ENCODE measurements at places on chromosomes 12 and 14.

- no peak for DNase-seq
Observed at GRCh38 chr12:26238341-26239121, 43.2 kb downstream of the SSPN start.

- no peak for DNase-seq
Observed at GRCh38 chr14:99179506-99179905, 92.5 kb downstream of the BCL11B start.

GRCh38 chr12:79141776-79142175 is 277.2 kb downstream of the SYT1 start:
- no peak for DNase-seq

- no peak for DNase-seq
Observed at GRCh38 chr14:77306416-77306815, 14.3 kb downstream of the POMT2 start.

GRCh38 chr12:1970331-1970900 is 33.8 kb downstream of the DCP1B start:
- DNase-seq: no peak

- no peak for DNase-seq
Observed at GRCh38 chr12:91763654-91764370, 381.8 kb downstream of the BTG1 start.

DNA sequence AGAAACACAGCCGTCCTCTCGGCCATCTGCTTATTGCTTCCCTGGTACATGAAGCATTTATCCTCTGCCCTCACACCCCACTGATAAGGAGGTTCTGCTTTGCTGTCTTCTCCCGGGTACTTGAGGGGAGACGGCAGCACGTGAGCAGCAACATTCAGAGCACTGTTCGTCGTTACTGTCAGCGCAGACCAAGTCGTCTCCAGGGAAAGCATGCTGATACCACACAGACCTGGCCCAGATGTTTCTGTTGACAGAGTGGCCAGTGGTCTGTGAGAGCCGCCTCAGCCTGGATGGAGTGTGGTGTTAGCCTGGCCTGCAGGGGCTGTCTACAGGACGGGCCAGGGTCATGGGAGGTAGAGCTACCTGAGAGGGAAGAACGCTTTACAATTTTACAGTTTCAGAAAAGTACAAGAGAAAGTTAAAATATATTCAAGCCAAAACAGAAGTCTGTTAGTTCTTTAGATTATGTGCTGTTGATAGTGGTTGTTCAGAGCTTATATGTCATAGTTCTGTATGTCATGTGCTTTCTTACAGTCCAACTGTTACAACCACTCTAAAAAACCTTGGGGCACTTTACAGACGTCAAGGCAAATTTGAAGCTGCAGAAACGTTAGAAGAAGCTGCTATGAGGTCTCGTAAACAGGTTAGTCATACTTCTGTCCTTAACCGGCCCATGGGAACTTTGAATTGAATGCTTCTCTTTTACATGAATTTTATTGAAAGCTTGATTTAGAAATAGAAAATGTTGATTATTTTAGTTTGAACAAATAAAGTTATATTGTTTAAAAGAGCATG is 38.2 kb downstream of the XRCC3 start:
- no peak for DNase-seq

- DNase-seq: no peak
Observed at GRCh38 chr14:55835985-55836384, 256.0 kb downstream of the KTN1 start.

GRCh38 chr12:27595231-27595642 is 71.2 kb downstream of the PPFIBP1 start:
- DNase-seq: no peak

DNA sequence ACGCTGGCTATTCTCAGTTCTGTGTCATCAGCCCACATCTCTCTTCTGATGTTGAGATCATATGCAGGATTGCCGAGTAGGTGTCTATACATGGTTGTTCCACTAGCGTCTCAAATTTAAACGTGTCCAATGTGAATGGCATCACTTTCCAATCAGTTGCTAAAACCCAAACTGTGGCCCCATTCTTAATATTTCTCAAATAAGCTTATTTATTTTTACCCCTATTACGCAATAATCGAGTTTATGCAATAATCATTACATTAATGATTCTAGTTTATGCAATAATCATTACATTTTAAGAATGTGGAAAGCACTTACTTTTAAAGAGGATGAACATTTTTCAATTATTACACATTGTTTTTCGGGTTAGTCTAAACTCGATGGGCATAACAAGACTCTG is 47.8 kb downstream of the ACSS3 start:
- DNase-seq: no peak

DNA sequence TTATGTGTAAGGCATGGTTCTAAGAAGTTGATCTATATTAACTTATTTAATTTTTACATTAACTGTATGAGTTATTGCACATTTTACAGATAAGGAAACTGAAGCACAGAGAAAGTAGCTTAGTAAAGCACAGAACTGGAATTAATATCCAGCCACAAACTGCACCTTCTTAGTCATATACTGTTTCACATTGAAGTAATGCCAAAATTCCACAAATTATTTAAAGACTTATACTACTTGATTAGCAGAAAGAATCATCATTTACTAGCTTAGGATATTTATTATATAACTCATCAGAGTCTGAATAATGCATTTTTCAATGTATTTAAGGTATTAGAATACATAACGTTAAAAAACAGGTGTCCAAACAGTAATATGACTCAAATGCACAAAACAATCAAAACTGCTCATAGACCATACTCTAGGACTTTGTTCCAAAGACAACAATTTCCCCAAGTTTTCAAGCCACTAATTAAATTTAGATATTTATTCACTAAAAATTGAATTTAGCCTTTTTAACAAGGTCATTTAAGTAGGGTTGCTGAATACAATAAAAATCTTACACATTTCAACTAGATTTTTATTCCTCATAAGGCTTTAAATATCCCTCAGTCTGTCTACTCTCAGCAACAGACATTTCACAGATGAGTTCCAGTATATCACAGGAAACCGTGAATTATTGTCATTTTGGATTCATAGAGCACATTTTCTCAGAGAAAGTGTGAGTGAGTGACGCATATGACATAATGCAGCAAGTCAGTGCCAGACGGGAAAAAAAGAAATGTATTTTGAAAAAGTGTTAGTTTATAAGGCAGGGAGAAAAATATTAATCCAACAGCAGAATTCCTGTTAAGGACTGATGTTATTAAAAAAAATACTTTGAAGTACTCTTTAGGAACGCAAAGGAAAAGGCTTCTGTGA is 782.5 kb downstream of the TMTC2 start:
- DNase-seq: no peak

DNA sequence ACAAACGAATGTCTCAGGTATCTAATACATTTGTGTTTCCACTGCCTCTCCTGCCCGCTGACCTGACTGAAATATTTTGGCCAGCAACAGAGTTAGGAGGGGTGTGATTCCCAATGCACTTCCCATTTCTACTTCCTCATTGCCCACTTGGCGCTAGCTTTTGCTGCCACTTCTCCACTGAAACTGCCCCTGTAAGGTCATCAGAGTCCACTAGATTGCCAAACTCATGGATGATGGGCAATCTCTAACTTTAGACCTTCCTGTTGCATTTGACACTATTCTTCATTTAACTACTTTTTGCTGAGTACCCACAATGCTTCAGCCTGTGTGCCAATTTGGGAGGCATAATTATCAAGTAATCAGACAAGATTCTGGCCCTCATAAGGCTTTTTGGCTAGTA is 40.8 kb downstream of the GPR65 start:
- DNase-seq: no peak

- DNase-seq: no peak
Observed at GRCh38 chr12:89907659-89908058, 199.0 kb upstream of the ATP2B1 start.

GRCh38 chr12:19440019-19440858 is 947 bp downstream of the AEBP2 start:
- DNase-seq: peak; percentile 75

- no peak for DNase-seq
Observed at GRCh38 chr14:46686652-46687051, 35.1 kb upstream of the RPL10L start.

DNA sequence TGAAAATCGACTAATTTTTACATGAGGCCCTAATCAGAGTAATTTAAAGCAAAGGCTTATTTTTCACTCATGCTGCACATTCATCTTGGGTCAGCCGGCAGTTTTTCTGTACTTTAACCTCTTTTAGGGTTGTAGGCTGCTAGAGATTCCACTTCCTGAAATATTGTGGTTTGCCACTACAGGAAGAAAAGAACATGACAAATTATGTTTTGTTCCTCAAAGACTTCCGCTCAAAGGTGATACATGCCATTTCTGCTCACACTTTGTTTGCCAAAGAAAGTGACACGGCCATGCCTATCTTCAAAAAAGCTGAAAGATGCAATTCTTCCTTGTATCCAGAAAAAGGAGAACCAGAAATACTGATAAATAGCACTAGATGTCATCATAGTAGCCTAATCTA is 183.4 kb upstream of the PPFIA2 start:
- DNase-seq: peak; percentile 76

DNA sequence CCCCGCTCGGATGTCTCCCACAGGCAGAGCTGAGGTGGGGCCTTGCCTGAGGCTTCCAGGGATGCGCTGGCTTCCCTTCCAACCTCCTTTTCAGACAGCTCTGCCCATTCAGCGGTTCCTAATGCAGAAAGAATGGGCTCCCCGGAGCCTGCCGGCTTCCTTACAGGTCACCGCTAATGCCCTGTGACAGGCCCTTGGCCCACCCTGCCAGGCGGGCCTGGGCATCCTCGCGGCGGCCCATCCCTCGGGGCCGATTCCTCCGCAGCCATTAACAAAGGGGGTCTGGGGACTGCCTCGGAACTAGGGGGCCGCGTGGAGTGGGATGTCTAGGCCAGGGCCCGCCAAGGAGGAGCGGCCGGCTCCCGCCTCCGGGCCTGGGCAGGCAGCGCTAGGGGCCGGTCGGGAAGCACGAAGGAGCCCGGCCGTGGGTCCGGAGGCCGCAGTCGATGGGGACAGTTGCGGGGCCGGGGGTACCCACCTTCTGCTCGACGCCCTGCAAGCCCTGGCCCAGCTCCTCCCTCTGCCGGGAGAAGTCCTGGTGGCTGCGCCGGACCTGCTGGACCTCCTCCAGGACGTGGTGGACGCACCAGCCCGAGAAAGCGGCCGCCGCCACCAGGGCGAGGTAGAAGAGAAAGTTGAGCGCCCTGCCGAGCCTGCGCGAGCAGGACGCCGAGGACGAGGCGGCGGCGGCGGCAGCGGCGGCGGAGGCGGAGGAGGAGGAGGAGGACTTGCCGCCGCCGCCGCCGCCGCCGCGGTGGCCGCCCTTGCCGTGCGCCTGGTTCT is 738 bp downstream of the CKAP4 start:
- peak; percentile 59 for DNase-seq

DNA sequence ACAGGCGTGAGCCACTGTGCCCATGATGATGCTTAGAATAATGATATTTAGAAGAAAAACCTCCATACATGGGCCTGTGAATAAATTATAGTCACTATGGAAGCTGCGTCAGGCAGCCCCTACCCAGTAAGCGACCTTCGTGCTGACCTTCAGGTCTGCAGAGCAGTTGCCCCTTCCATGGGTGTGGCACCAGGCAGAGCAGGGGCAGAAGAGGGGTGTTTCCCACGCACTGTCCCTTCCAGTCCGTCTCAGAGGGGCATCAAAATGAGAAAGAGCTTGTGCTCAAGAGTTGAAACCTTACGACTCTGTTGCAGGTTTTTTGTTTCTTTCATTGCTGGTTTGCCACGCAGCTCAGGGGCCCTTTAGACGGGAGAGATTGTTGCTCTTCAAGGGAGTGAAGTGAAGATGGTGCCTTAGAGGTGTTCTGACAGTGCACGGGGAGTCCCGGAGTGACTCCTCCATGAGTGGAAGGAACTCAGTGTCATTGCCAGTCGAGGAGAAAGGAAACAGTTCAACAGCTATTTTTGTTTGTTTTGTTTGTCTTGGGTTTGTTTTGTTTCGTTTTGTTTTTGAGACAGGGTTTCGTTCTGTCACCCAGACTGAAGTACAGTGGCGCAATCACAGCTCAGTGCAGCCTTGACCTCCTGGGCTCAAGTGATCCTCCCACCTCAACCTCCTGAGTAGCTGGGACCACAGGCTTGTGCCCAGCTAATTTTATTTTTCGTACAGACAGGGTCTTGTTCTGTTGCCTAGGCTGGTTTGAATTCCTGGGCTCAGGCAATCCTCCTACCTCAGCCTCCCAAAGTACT is 13.9 kb downstream of the CKB start:
- no peak for DNase-seq

GRCh38 chr14:69170839-69171238 is 17.9 kb upstream of the DCAF5 start:
- DNase-seq: peak; percentile 37

DNA sequence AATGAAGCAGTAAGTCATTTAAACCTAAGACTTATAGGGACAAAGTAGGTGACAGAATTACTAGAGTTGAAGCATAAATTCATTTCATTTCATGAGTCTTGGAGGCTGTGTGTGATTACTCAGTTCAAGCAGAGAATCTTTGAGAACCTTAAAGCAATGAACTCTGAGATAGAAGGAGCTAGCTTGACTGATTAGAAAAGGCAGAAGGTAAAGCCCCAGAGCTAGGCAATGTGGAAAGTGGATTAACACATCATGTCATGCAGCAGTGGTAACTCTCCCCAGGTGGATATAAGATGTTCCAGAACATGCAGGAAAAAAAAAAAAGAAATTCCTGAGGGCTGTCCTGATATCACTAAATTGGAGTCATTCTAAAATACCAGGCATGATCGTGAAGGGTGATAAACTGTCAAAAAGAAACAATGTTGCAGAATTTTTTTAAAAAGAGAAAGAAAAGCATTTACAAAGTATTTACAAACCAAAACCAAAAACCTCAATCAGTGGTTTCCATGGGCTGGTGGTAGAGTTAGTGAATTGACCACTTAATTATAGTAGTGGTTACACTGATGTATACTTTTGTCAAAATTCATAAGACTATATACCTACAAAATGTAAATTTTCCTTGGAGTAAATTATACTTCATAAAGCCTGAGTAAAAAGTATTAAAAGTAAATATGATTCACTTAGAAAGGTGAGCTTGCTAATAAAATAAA is 12.7 kb upstream of the SLC16A7 start:
- no peak for DNase-seq
